NCI-H1417 treated with DMSO at 0.1 percent for 48 hours (cell line): ENCODE measurements at places on chromosomes 12 and 14.

DNA sequence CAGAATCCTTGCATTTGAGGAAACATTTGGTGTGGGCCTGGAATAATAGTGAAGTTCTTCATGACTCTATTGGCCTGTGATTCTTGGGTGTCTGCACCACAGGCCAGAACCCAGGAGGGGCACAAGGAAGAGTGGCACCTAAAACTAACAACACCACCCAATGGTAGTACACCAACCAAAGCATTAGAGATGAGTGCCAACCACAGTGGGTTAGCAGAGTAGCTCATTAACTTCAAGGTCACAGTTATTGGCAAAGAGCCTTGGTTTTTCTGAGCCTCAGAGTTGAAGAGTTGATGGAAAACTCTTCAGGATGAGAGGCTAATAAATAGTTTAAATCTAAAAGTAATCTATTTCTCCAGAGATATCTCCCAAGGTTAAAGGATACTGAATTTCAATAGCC, 57.0 kb downstream of the HELB start:
- DNase-seq: no peak

GRCh38 chr12:91179315-91179714, 3.3 kb downstream of the DCN start:
- no peak for DNase-seq

DNA sequence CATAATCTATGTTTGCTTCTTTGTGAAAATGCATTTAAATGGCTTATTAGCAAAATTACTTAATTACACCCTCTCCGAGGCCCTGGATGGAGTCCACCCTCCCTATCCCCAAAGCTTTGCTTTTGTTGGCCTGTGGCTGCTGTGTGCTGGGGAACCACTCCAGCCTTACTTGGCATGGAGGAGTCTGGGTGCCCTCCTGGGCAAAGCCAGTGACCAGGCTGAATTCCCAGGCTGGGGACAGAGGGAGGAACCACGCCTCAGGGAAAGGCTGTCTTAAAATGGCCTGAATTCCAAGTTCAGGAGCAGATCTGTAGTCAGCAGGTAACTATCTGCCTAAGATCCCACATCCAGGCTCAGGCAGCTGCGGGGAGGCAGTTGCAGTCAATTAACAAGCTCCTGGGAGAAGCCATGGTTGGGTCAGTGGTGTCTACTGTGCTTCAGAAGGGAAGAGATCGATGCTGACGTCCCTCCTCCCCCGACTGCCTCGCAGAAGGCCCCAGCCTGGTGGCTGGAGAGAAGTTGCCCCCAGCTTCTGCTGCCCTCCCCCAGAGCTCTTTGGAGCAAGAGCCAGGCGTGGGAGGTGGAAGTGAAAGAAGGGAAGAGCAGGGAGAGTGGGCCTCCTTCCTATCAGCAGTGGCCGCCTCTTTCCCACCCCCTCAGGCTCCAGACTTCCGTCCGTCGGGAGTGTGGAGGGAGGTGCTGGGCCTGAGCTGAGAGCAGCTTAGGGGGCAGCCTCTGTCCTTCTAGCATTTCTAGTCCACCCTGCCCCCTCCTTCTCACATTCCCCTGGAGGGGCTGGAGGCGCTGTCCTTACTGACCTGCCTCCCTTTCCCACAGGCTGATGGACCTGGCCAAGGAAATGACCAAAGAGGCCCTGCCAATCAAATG, 11.3 kb downstream of the VASH1 start:
- no peak for DNase-seq

- no peak for DNase-seq
These were observed 6.4 kb downstream of the ACTN1 start for GRCh38 chr14:68972507-68973218.

DNA sequence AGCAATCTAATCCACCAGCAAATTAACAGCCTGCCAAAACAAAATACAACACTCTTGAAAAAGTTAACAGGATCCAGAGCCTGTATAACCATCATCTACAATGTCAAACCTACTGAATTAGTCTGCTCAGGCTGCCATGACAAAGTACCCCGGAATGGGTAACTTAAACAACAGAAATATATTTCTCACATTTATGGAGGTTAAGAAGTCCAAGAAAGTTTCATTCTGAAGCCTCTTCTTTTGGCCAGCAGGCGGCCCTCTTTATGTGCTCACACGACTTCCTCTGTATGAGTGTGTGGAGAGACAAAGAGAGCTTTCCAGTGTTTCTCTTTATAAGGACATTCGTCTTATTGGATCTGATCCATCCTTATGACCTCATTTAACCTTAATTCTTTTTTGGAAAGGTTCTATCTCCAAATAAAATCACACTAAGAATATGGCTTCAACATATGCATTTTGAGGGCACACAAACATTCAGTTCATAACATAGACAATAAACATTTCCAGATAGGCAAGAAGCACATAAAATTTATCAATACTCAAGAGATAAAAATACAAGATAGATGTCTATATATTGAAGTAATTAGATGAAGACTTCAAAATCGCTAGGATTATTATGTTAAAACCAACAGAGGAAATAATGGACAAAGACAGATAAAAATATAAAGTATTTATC, 5.9 kb upstream of the RERG start:
- DNase-seq: no peak

- DNase-seq: no peak
These were observed 14.3 kb downstream of the DHRS2 start for GRCh38 chr14:23650506-23650905.

DNA sequence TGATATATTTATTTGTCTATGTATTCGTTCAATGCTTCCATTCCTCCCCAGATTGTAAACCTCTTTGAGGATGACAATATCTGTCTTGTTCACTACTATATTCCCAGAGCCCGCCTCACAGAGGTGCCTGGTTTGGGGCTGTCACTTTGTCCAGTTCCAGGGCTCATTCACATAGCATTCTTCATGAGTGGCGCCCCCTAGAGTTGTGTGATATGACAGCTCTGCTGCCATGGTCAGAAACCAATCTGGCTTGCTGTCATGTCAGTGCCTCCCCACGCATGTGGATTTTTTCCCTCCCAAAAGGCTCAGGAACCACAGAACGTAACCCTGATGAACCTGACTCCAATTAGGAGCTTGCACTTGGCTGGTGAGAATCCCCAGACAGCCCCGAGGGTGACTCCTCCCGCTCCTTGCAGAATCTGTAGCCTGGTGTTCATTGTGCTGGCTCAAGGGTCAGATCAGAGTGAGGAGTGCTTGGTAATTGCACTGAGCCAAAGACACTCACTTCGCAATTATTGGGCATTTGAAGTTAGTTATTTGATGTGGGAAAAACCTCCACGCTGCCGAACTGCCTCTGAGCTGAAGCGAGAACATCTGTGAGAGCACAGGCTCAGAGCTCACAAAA, 145.5 kb downstream of the PTPN11 start:
- no peak for DNase-seq

GRCh38 chr14:30427846-30428245, 131.1 kb upstream of the G2E3 start:
- DNase-seq: no peak

- DNase-seq: no peak
These were observed 46.0 kb upstream of the FOS start for GRCh38 chr14:75232597-75232996.

DNA sequence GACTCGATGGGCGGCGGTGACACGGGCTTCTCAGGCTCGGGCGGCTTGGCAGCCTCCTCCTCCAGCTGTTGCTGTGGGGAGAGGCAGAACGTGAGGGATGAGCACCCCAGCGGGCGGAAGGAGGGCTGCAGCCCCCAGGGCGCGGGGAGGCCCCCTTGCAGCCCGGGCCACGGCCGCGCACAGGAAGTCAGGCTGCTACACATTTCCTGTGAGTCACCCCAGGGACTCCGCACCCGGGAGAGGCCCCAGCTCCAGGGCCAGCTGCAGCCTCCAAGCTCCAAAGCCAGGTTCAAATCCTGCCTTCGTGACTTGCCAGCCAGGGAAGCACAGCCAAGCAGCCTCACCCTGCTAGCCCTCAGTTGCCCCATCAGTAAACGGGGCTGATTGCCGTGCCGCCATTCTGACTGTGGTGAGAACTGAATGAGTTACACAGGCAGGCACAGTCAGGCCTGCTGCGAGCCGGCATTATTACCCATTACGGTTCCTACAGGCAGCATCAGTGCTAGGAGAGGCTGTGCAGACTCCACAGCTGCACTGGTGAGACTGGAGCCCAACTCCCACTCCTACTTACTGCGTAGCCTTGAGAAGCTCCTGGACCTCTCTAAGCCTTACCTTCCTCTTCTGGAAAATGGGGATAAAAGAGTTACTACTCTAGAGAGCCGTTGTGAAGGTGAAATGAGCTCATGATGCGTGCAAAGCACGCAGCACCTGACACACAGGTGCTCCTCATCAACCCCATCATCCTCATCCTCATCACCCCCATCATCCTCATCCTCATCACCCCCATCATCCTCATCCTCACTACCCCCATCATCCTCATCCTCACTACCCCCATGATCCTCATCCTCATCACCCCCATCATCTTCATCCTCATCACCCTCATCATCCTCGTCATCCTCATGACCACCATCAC, 100.9 kb downstream of the NCOR2 start:
- no peak for DNase-seq

DNA sequence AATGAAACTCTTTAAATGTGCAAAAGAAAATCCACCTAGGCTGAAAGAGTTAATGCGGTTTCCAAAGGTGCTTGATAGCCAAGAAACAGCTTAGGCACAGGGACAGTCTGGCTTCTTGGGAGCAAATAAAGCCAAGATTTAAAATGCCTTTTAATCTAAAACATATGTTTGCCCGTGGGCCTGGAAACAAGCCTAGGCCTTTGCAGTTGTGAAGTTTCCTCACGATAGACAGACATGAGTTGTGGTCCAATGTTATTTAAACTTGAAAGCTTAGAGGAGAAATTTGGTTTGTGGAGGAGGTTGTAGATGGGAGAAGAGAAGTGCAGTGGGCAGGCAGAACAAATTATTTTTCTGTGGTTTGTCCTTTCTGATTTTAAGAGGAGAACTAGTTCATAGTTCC, 29.8 kb downstream of the PROX2 start:
- DNase-seq: no peak

DNA sequence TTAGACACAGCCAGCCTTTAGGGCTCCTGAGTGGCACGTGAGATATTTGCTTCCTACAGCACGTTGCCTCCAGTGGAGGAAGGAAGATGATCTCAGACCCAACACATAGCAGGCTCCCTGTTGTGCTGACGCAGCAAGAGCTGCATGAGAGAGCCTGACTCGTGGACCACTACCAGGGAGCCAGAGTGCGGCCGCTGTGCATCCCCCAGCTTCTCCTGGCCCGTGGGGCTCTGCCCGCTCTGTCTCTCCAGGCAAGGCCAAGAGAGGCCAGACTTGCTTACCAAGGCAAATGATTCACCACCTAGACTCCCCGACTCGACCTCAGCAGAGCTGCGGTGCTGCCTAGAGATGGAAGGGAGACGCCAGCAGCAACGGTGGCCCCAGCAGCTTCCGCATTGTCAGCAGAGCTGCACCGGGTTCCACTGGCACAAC, 37.5 kb downstream of the MAP3K9 start:
- no peak for DNase-seq

- no peak for DNase-seq
These were observed 349.7 kb upstream of the DIO2 start for GRCh38 chr14:80560800-80561657.
